T-helper 17 cell (primary cell): ENCODE measurements at places on chromosomes 16 and 17.

- DNase-seq = no peak
Measured at GRCh38 chr16:3983081-3983520, 102.6 kb upstream of the CREBBP start.

GRCh38 chr16:72255786-72256185 lies 83.8 kb upstream of the PMFBP1 start:
- no peak for DNase-seq

- DNase-seq = no peak
Measured at GRCh38 chr16:56617212-56618085, 8.1 kb upstream of the MT1E start.

DNA sequence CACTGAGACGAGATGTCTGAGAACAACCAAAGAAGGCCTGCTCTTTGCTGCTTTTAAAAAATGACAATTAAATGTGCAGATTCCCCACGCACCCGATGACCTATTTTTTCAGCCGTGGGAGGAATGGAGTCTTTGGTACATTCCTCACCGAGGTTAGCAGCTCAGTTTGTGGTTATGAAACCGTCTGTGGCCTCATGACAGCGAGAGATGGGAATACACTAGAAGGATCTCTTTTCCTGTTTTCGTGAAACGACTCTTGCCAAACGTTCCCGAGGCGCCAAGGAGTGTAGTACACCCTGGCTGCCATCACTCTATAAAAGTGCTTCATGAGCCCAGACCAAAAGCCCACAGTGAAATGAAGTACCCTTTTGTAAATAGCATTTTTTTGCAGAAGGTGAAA lies 87.8 kb downstream of the CRISPLD2 start:
- DNase-seq = no peak

DNA sequence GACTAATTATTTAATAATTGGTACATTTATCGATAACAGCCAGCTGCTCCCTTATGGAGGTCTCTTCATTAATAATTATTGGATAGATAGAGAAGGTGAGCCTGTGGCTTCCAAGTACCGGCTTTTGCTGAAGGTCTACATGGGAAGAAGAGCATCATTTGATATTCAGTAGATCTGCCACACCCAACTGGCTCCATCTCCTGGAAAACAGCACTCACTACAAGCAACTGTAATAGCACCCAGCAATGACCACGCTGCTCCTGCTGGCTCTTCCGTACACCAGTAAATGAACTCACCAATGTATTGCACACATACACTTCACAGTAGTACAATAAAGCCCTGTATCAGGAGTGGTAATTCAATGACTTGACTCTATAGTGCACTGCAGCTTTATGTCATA lies 19.5 kb downstream of the MARVELD3 start:
- no peak for DNase-seq

GRCh38 chr17:75881678-75882454 lies 3.5 kb upstream of the TRIM47 start:
- no peak for DNase-seq

DNA sequence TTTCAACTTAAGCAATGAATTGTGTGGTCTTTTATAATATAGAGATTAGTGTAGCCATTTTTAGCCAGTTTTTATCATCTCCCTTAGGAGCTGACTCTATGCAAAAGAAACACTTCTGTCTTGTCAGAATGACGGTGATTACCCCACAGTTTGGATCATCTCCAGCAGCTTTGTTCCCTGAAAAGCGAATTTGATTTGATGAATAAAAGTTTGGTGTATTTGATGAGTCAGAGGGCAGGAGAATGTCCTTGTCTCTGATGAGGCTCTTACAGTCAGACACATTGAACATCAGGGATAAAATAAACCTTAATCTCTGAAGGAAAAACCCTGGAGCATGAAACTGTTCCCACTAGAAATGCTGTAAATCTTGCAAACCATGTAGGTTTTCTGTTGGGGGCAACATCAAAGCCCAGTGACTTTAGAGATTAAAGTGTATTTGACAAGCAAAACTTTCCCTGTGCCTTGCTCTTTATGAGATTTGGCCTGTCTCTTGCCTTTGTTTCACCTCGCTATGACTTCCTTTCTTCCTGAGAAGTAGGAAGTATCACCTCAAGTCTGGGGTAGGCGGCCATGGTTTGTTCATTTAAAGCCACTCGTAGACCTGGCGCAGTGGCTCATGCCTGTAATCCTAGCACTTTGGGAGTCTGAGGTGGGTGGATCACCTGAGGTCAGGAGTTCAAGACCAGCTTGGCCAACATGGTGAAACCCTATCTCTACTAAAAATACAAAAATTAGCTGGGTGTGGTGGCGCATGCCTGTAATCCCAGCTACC lies 209.3 kb downstream of the FTO start:
- DNase-seq = no peak

DNA sequence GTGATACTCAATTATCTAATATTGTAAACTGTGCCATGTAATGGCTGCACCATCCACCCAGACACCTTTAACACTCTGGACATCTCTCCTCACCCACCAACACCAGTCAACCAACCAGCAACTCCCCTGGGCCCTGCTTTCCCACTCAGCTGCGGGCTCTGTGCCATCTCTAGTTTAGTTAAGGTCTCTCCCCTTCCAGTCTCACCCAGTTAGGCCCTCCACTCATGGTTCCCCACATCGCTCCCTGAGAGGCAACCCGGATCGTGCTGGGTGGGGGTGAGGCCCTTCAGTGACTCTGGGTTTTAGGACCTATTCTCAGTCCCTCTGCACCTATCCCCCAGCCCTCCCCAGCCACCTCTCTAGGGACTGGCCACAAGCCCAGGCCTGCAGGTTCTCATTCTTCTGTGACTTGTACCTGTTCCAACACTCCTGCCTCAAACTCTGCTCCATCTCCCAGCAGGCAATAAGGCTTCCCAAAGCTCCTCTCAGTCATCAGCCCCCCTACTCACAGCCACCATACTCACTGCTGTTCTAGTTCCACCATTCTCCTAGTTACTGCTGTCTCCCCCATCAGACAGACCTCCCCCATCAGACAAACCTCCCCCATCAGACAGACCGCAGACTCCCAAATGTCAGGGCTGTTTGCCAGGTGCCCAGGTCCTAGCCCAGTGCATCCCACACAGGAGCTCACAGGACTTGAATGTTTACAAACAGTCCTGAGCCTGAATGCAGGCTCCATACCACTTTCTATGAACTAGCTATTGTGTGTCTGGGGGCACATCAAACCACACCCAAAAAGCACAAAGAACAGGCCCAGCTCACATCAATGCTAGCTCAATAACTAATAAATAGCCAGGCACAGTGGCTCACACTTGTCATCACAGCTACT lies 2.6 kb downstream of the TK2 start:
- no peak for DNase-seq

DNA sequence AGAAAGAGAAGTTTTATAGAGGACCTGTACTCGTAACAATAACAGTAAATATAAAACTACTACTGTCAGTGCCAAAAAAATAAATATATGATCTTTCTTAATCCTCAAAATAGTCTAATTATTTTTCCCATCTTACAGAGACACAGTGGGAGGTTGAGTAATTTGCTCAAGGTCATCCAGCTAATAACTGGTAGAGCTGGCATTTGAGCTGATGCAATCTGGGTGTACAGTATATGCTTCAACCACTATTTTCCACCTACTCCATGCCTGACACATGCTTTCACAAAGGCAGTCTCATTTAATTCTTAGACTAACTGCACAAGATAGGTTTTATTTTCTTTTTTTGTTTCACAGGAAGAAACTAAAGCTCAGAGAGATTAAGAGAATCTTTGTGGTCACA lies 33.6 kb downstream of the PIGL start:
- no peak for DNase-seq

- DNase-seq = no peak
Measured at GRCh38 chr17:68161644-68162428, 86.0 kb upstream of the AMZ2 start.

DNA sequence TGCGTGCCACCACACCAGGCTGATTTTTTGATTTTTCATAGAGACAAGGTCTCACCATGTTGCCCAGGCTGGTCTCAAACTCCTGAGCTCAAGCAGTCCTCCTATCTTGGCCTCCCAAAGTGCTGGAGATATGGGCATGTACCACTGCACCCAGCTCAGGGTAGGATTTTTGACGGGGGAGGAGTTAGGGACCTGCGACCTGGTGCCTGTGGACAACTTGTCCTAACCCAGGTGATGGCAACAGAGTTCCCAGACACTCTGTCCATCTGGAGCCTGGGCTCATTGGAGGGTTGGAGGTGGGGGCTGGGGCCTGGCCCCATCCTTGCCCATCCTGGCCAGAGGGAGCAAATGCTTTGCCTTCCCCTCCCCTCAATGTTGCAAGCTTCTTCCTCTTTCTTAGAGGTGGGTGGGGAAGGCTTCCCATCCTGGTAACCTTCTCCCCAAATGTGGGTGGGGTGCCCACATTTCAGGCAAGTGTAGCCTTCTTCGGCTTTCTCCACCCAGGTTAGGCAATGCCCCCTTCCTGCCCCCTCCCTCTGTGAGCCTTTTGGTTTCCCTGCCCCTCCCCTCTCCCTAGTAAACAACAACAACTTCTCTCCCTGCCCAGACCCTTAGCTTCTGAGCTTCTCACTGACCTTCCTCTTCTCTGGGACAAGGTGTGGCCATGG lies 24.9 kb downstream of the RARA start:
- no peak for DNase-seq

DNA sequence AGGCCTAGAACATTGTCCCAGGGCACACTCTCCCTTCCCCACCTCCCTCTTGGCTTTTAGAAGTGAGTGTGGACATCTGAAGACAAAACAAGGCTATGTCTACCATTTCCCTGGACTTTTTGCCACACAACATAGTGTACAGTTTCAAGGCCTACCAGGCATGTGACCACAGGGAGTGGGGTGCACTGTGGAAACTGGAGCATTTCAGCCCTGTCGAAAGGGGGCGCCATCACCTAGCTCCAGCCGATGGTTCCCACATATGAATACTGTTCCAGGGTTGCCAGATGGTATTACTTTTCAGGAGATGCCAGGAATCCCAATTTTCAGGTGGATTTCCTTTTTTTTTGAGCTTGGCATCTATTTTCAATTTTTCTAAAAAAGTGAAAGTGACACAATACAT lies 140.7 kb downstream of the KATNIP start:
- DNase-seq = no peak

- no peak for DNase-seq
Measured at GRCh38 chr16:11200592-11200991, 55.4 kb downstream of the SOCS1 start.

- DNase-seq = peak; percentile 95
Measured at GRCh38 chr16:10942352-10943063, at the start of gene DEXI. Gene DEXI (minus strand): TSS chr16:10942468. CDS start chr16:10942005, 463 bp downstream.

DNA sequence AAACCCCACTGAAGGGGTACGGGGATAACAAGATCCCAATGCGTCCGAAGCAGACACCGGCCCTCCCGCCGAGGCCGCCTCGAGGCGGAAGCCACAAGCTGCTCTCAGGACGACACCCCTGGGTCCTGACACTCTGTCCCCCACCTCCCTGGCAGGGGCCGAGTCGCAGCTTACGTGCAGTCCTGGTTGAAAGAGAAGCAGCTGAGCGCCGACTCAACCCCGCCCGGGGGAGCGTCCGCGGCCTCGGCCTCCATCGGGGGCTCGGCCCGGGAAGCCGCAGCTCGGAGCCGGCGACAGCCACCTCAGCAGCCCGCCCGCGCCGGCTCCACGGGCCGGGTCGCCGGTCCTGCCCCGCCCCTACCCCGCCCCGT lies at the start of gene WIPI1:
WIPI1 (minus strand) TSS at position 329 of the 371 bp plus-strand sequence; CDS start at position 254, 75 bp downstream.
- no peak for DNase-seq

- DNase-seq = no peak
Measured at GRCh38 chr17:17320911-17321220, 17.7 kb downstream of the NT5M start.

- no peak for DNase-seq
Measured at GRCh38 chr17:42428141-42428944, 5.3 kb upstream of the CAVIN1 start.

- DNase-seq = no peak
Measured at GRCh38 chr16:17426451-17426850, 44.3 kb downstream of the XYLT1 start.

DNA sequence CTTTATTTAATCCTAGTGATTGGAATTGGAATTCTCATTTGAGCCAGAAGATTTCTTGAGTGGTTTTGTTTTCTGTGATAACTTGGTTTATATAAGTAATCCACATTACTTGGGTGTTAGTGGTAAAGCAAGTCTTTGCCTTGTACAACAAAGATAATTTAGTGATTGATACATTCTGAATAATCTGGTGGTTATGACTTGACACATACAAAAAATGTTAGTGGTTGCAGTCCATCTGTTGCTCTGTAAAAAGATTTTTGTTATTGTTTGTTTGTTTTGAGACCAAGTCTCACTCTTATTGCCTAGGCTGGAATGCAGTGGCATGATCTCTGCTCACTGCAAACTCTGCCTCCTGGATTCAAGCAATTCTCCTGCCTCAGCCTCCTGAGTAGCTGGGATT lies 13.2 kb downstream of the OMG start:
- no peak for DNase-seq

- no peak for DNase-seq
Measured at GRCh38 chr17:78790552-78790951, 8.5 kb upstream of the CYTH1 start.

GRCh38 chr17:37826497-37827430 lies 81.9 kb upstream of the HNF1B start:
- no peak for DNase-seq

DNA sequence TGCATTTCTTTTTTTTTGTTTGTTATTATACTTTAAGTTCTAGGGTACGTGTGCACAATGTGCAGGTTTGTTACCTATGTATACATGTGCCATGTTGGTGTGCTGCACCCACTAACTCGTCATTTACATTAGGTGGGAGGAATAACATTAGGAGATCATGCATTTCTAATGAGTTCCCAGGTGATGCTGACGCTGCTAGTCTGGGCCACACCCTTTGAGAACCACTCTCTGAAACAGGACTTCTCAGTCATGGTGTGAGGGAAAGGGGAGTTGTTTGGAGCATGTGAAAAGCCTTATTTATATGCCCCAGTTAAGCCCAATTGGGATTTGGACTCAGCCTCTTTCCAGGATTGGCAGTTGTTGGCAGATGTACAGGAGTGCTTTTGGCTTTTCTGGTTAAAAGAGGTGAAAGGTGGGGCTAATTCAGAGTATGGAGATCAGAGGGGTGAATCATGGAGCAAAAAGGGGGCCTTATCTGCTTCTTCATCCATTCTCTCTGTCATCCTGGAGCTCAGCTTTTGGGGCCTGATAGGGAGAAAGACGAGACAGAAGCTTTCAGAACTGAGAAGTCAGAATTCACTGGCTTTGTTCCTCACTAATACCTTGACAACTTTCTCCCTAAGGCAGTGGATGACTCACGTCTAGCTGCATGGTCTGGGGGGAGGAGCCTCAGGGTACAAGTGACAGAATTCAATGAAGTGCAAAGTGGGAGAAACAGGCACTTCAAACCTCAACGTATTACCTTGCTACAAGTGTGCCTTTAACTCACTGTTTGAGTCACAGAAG lies 180.0 kb upstream of the CACNG3 start:
- no peak for DNase-seq
